Skeletal muscle cell (primary cell): ENCODE measurements at places on chromosomes 3 and 15.
A peak's percentile ranks its signal among the peaks of the same experiment; 100 is the strongest.

DNA sequence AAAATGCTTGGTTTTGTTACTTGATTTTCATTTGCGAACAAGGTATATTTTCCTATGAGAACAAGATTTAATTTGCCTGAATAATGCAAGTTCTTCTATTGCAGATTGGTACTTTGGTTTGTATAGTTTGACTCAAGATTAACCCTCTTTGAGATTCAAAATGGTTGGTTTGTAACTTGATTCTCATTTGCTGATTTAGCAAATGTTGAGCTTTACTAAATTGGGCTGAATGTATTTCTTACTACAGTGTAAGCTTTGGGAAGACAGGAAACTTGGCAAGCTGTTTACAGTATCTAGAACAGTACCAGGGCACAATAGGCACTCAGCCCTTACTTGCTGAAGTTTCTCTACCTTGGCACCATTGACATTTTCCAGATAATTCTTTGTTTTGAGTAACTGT lies 3.7 kb upstream of the SYNPR start:
- DNase-seq: no peak

GRCh38 chr15:75361989-75362641 lies 6.3 kb downstream of the MAN2C1 start:
- DNase-seq: no peak

DNA sequence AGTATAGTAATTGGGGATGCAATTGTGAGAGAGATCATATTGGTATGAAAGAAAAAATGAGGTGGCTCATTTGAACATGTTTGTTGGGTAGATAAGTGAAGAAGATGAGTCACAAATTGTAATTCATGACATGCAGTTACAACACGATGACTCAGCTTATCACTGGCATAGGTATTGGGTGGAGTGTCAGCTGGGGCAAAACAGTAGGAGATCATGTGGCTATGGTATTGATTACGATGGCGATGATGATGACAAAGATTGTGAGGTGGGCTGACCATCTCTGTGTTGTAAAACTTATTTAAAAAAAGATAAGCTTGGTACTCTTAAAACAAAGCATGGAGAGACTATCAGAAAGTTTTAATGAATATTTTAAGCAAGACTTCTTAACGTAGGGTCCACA lies 11.6 kb upstream of the DPH6 start:
- DNase-seq: peak; percentile 88

GRCh38 chr3:114361391-114361790 lies 67.6 kb downstream of the TIGIT start:
- DNase-seq: no peak

DNA sequence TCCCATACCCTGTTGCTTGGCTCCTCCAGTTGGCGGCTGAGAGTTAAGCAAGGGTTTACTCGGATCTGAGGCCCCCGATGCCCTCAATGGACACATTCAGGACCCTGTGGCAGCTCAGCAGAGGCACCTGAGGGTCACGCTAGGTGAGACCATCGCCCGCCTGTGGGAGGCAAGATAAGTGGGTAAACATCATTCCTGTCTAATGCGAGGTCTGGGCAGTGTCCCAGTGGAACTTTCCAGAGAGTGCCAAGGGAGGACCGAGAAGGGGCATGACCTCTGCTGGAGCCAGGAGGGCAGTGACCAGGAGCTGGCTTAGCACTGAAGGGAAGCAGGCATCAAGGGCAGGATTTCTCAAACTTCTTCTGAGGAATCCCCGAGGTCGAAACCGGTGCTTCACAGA lies 65.4 kb upstream of the SEC61A1 start:
- no peak for DNase-seq

GRCh38 chr3:134037168-134037567 lies 7.4 kb upstream of the SLCO2A1 start:
- DNase-seq: no peak

DNA sequence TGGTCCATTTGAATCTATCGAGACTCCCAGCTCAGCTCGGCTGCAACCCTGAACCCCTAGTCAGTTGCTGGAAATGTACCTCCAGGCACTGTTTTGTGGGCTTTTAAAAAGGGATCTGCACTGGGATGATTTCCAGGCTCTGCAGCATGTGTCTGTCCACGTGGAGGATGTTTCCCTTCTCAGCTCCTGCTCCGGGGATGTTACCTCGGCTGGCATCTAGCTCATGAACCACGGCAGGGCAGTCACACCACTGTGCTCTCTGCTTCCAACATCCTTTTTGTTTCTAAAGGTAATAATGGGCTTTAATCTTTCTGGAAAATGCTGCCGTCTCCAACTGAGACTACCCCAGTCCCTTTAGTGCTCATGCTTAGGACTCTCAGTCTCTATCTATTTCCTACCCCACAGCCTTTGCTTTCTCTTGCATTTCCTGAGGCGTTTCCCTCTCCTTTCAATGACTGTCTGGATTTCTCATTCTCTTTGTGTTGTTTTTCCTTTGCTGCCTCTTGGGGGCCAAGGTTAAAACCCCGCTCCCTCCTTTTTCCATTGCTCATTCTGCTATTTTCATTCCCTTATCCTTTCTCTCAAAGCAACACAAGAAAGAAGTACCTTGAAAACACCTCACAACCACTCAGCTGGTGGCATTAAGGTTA lies 42.9 kb upstream of the AKAP13 start:
- DNase-seq: no peak

- DNase-seq: peak; percentile 54
These were observed 55.8 kb upstream of the GATM start for GRCh38 chr15:45434078-45434567.

DNA sequence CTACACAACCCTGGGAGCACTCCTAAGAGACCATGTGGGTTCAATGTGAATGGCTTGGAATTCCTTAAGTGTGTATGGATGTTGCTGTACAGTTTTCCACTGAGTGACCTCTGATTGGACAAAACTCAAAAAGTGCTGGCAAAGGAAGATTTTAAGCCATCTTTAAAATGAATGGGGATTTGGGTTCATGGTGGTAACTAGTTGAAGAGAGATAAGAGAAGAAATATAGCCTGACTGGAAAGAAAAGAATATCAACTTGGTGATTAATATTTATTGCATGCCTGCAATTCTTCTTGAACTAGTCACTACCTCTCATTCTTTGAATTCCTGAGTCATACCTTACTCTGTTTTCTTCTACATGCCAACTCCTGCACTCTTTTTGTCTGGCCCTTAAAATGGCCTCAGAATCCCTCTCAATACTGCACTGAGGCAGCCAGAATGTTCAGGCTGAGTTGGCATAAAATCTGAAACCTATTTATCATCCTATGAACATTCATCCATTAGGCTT lies 124.7 kb downstream of the RPL22L1 start:
- no peak for DNase-seq

- DNase-seq: no peak
These were observed 270.2 kb upstream of the GBE1 start for GRCh38 chr3:82031596-82031995.

DNA sequence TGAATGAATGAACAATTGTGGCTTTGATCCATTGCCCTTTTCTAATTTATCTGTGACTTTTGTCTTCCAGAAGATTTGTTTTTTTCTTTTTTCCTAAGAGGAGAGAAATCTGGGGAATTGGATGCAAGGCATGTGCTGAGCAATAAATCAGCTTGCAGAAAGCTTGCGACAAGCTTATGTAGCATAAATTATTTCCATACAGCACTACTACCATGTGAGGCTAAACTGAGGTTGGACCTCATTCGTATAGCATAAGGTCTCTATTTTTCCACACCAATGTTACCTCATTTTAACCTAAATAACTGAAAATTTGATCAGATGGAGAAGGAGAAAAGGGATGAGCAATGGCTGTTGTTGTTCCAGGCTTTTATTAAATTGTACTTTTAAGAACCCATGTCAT lies 455.6 kb downstream of the TUSC7 start:
- DNase-seq: no peak

DNA sequence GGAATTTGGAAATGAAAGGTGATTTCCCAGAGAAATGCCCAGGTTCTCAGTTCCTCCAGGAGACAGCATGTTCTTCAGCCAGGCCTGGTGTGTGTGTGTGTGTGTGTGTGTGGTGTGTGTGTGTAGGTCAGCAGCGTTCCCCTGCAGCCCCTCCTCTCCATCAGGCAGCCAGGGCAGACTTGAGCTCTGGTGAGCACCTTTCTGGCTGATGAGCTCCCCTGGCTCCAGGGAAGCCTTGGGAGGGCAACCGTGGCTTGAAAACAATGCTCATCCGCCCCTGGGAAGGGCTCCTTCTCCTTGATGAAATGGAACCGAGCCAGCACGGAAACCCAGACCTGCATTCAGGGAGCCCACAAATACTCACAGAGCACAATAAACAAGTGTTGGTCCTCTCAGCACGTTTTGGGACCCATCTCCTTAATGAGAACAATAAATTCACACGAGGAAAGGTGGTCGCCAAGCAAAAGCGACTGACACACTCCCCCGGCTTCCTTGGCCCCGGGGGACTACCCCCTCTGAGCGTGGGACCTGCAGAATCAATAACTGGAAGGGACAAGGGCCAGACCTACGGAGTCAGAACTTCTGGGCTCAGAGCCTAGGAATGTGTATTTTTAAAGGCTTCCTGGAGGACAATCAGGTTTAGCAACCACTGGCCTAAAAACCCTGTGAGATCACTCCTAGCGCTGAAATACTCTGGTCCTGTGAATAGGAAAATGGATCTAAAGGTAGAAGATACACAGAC lies 38.6 kb upstream of the HES1 start:
- no peak for DNase-seq

- DNase-seq: no peak
These were observed 486.8 kb downstream of the MAGI1 start for GRCh38 chr3:65551945-65552344.

- no peak for DNase-seq
These were observed 27.3 kb downstream of the SV2B start for GRCh38 chr15:91127236-91127955.

DNA sequence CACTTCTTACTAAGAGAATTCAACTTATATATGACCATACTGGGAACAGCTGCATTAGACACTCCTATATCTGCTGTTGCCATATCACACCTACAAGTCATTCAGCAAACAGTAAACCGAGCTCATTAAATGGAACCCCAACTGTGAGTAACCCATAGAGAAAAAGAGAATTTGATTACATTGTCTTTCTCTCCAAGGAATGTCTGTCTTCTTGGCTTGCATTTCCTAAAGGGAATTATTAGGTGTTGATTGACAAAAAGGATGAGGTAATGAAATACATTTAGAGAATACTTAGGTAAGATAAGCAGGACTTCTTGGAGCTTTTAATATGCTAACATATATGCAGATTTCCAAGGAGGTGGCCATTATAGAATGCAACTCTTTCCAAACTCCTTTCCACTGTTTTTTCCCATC lies 76.8 kb downstream of the SLMAP start:
- DNase-seq: no peak

DNA sequence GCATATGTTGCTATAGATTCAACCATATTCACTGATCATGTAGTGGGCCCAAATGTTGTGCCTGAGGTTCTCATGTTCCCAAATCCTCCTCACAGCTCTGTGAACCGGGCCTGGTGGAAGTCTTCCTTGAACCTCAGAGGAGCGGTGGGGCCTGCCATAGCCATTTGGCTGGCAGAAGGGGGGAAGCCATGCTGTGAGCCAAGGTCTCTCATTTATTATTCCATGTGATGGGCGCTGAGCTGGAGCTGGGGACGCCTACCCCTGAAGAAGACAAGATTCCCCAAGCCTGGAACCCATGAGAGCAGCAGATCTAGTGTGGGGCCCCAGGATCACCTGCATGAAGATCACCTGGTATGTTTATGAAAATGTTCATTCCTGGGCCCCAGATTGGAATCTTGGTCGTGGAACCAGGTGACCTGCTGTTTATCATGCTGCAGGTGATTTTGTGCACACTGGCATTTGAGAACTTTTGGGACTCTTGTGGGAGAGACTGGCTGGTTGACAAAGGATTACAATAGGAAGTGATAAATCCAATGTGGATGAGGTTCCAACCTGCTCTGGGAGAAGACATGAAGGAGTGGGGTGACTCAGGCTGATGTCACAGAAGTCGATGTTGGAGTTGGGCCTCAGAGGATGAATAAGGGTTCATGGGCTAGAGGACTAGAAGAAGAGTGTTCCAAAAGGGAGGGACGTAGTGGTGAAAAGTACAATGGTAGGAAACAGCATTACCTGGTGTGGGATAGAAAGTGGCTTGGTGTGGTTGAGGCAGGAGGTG lies 102.1 kb downstream of the ASB7 start:
- no peak for DNase-seq
